ENCODE measurements at places on chromosomes 4 and X. TPM values are rescaled to one million over a fixed set of nuclear protein-coding genes. Genes with fewer than 3 reads are reported as not detected.

The NHS gene
- total RNA-seq: 1.8 TPM

GRCh38 chrX:40167850-40168479, 70.2 kb upstream of the BCOR start:
- H3K27me3 ChIP-seq: no peaks in the 10 kb centered on the region
- peaks cover 23% of the 10 kb centered on the region for H3K4me1 ChIP-seq
- H3K27ac ChIP-seq: peak overlapping the region; percentile 87
- peak overlapping the region; percentile 84 for H3K4me3 ChIP-seq
- DNase-seq: no peak

- H3K27ac ChIP-seq: no peak overlapping the region
- H3K4me1 ChIP-seq: no peaks in the 10 kb centered on the region
- no peak overlapping the region for H3K4me3 ChIP-seq
- H3K27me3 ChIP-seq: peaks cover 14% of the 10 kb centered on the region
- H3K36me3 ChIP-seq: no peaks in the 10 kb centered on the region
Observed at GRCh38 chrX:11430271-11430670, 137.1 kb downstream of the AMELX start.

DNA sequence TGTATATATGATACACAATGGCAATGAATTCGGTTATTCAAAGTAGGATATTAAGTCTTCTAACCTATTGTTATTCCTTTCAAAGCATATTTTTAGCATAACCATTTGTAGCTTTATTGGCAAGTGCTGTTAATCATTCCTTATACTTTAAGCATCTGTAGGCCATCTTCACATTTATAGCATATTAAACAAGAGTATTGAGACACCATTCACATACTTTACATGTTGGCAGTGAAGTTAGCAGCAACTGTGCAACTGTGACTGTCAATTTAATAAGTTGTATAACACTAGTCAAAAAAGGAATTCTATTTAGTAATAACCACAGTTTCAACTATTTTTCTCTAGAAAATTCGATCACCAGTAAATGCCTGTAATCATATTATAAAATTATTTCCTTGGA, 107.3 kb upstream of the MYOZ2 start:
- no peaks in the 10 kb centered on the region for H3K4me1 ChIP-seq
- no peak overlapping the region for H3K27ac ChIP-seq
- H3K4me3 ChIP-seq: no peak overlapping the region
- H3K27me3 ChIP-seq: peaks cover 1% of the 10 kb centered on the region
- DNase-seq: no peak
